NCI-H510A (cell line): ENCODE measurements at places on chromosomes 7 and 10.

DNA sequence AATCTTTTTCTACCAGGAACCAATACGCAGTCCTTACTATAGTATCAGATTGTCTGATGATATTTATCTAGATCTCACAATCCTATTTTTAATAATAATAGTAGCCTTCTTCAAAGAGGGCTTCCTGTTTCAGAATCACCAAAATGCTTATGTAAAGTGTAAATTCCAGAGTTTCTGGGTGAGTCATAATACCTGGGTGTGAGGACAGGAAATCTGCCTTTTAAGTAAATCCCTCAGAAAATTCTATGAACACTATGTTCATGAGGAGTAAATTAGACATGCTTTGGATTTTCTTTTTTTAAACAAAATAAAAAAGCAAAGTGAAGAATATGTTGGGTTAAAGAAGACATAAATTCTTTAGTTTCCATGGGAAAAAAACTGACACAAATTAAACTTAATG, 20.5 kb downstream of the DKK1 start:
- DNase-seq: no peak

DNA sequence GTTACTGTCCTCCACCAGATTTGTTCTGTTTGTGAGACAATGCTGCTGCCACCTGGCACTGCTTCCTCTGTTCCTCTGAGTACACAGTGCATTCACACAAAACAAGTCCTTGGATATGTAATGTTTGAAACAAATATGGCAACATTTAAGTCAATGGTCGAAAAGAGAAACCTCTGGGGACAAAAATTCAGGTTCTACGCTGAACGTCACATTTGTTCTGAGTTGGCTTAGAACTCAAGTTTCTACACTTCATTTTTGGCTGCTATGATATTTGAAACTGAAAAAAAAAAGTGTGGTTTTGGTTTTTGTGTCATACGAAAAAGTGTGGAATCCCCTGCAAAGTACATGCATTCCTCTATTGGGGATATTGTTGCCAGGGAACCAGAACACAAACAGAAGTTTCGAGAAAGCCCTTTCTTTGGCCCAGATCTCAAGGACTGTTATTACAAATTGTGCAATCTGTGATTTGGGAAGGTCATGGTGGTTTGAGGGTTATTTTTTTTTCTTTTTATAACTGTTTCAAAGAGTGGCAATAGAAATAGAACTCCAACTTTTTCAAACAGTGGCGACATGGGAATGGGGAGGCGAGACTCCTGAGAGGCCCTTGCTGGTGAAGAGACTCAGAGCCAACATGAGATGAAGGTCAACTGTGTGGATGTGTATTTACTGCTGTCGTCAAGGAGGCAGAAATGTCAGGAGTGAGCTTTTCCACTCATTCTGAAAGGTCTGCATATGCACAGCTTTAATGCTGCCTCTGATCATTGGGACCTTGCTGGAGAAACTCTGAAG, 127.5 kb downstream of the CUBN start:
- no peak for DNase-seq

- DNase-seq: no peak
These were observed 43.1 kb upstream of the SEMA3A start for GRCh38 chr7:84237533-84238173.

DNA sequence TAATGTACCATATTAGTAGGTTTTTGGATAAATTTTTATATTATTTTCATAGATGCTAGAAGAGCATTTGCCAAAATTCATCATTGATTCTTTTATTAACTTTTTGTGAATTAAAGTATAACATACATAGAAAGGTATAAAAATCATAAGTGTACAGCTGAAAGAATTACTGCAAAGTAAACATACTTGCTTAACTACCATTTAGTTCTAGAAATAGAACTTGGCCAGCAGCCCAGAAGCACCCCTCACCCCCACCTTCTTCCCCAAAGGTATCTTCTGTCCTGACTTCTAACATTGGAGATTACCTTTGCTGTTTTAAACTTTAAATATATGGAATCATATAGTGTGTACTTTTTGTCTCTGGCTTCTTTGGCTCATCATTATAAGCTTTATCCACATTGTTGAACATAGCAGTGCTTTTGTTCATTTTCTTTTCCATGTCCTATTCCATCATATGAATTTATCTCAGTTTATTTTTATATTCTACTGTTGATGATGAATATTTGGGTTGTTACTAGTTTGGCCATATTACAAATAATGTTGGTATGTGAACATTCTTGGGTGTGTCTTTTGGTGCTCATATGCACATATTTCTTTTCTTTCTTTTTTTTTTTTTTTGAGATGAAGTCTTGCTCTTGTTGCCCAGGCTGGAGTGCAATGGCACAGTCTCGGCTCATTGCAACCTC, 142.8 kb downstream of the ADK start:
- peak; percentile 33 for DNase-seq

GRCh38 chr10:28997734-28998133, 291.1 kb upstream of the LYZL1 start:
- no peak for DNase-seq

- no peak for DNase-seq
These were observed 24.1 kb downstream of the PAX2 start for GRCh38 chr10:100769481-100769880.

GRCh38 chr7:114364151-114364550, 50.5 kb upstream of the FOXP2 start:
- no peak for DNase-seq

GRCh38 chr10:46104071-46104585, 58.1 kb upstream of the MSMB start:
- no peak for DNase-seq

DNA sequence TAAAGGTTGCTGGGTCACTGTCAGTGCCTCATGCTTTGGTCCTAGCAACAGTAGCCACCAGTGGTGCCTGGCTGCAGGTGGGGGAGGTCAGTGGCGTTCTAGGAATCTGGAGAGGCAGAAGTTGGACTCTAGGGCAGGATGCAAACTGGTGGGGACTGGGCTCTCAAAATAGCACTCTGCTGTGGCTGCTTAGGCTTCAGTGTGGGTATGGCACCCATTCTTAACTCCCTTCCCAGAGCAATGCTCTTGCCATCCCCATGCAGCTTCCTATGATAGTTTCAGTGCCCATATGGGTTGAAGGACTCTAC, 330.8 kb downstream of the PCDH15 start:
- no peak for DNase-seq

- DNase-seq: no peak
These were observed 154.5 kb downstream of the SVIL start for GRCh38 chr10:29479981-29480954.

DNA sequence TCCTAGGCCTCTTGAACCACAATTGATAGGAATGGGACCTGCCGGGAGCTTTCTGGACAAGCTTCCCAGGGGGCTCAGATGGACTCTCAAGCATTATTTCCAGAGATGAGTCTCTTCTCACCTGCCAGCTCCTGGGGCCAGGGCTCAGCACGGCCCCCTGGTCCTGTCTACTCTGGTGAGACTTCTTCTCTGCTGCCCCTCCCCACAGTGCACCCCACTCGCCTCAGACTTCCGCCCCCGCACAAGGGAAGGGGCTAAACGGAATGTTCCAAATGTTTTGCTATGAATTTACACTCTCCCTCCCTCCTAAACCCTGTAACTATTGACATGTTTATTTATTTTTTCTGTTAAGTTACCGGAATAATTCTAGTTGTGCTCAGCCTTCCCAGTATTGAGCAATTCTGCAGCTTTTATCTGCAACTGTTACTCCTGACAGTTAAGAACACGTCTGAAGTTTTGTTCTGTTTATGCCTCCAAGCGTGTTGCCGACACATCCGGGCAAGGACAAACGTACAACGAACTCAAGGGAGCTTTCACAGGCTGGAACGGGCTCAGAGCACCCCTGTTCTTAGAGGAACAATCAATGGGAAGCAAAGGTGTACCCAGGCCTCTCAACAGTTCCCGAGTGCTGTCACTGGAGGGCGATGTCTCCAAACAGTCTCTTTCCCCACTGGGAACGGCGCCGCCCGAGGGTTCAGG, 55.2 kb downstream of the FHIP2A start:
- peak; percentile 66 for DNase-seq

GRCh38 chr10:88086187-88086960, 222.9 kb downstream of the PTEN start:
- DNase-seq: no peak

DNA sequence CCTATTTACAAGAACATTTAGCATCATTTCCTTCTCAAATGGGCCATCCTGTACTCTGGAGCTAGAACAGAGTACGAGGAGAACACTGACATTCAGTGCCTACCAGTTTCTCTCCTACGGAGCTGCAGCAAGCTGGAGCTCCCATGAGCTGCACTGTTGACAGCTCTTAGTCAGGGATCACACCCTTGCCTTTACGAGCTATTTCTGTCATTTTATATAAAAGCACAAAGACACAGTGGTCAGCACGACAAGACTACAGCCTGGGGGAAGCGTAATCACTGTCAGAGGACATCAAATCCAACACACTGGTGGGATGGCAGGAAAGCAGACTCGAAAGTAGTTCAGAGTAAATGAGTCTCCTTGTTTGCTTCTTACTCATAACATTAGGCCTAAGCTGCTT, 2.7 kb downstream of the CDCA7L start:
- no peak for DNase-seq

DNA sequence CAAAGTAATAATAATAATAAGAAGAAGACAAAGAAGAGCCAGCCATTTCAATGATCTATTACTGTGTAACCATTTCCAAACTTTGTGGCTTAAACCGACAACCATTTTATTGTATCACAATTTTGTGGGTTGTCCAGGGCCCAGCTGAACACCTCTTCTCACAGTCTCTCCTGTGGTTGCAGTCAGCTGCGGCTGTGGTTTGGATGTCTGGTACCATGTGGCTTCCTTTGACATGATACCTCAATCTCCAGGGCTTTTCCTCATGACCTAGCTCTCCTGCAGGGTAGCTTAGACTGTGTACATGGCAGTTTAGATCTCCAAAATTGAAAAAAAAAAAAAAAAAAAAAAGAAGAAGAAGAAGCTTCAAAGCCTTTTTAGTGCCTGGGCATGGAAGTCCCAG, 72.6 kb upstream of the NFKB2 start:
- no peak for DNase-seq

- no peak for DNase-seq
These were observed 148.8 kb downstream of the PFKFB3 start for GRCh38 chr10:6351495-6351894.

DNA sequence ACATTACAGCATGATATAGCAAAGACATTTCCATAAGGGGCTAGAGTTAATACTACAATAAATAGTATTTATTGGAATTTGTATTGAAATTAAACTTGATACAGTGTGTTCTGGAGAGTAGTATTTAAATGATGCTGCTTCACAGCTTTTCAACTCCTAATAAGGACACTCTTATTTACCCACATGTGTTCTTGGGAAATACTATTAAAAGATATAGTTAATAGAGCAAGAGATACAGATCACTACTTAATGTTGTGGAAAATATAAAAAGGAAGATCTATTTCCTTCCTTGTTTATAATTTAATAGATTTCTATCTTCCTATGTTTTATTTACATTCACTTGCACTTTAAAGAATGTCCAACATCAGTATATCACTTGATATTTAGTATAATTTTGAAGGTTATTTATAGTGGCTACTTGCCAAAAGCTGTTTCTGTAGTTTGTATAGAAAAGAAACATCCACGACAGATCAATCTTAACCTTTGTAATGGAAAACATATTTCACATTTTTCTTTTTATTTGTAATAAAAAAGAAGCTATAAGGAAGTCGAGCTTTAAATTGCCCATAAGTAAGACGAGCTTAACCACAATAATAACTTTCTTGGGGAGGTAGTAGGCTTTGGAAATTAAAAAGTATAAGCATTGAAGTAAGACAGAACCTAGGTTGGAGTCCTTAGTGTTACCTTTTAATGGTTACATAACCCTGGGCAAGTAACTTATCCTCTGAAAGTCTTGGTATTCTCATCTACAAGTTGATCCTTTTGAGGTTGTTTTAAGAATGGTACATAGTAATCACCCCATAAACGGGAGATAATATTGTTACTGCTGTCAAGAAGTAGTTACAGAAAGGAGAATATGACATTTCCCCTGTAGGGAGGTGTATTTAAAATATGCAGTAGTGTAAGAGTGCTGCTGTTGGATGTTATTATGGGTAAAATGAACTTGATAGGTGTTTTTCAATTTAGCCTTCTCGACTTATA, 32.8 kb downstream of the CPED1 start:
- DNase-seq: no peak

DNA sequence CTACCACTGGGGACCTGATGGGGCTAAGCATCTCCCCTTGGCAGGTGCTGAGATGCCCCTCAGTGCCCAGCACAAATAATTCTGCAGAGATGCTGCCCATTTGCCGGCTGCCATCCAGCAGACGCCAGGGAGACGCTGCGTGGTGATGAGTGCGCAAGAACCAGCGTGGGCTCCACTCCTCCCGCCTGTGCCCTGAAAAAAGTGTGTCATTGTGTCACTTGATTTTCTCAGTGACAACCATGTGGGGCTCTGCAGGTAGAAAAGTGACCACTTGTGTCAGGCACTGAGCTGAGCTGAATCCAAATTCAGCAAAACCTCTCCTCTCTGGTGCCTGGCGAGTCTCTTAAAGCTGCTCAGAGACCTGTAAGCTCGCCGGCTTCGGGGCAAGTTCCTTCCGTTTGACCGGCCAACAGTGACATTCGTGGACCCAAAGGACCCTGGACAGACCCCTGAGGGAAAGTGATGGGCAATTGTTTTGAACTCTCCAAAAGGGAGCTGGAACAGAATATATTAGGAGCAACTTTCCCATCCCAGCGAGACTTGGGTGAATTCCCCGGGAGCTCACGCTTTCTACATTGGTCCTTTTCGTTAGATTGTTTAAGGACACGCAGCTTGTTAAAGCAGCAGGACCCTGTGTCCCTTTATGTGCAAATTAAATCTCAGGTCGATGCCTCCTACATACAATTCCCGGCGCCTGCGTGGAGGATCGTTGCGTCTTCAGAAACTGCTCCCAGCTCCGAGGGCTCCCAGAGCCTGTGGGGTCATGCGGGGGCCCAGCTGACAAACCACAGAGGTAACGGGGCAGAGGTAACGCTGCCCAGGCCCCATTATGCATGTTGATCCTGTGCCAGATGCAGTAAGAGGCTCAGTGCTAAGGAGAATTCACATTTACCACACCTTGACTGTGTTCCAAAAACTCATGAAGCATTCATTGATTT, 332.7 kb downstream of the ADARB2 start:
- no peak for DNase-seq

GRCh38 chr10:43524434-43525247, 49.8 kb downstream of the ZNF239 start:
- no peak for DNase-seq

- no peak for DNase-seq
These were observed 94.2 kb downstream of the CUL2 start for GRCh38 chr10:34995925-34996324.

DNA sequence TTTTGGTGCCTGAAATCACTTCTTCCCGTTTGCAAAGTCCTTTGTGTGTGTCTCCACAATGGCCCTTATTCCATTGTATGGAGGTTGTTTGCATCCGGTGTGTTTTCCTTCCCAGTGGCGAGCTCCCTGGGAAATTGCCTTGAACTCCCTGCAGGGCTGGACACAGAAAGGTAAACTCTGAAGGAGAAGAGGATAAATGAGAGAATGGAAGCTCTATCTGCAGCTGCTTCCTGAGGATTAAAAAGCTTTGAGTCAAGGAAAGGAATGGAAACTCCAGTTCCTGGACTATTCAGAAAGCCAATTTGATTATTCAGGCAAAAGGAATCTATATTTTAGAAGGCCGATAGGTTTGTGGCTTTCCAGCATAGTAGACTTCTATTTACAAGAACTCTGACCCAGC, 4.4 kb upstream of the GRK5 start:
- no peak for DNase-seq
